ENCODE measurements at places on chromosomes 13 and 19. TPM values are rescaled to one million over a fixed set of nuclear protein-coding genes. Genes with fewer than 3 reads are reported as not detected.
A peak's percentile ranks its signal among the peaks of the same experiment; 100 is the strongest.

DNA sequence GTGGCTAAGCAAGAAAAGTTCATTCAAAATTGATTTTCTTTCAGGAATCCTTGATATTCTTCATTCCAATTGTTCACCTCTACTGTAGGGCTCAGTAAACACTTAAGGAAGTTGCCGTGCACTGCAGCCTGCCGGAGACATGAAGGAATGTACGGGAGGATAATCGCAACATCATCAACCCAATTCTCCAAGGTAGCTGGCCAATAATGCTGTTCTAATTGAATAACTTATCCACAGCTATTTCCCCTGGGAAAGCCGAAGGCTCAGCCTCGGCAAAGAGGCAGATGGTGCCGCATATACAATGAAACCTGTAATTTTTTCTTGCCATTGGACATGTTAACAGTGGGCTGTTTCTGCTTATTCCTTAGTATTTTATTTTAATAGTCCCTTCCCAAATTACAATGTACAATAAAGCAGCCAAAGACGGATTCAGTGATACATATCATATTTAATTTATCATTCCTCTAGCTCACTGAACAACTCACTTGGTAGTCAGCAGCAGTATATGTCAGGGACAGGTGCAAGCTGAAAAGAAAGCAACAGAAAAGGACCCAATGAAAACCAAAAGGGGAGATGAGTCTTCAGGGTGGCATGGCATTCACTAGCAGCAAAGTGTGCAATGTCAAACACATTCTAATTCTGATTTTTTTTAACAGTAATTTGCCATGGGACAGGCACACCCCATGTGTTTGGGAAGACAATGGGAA lies 420.5 kb upstream of the KLF12 start:
- no peaks in the 10 kb centered on the region for H3K4me1 ChIP-seq
- H3K27me3 ChIP-seq, result no peaks in the 10 kb centered on the region
- no peak overlapping the region for H3K4me3 ChIP-seq
- no peak for DNase-seq
- no peak overlapping the region for H3K27ac ChIP-seq

DNA sequence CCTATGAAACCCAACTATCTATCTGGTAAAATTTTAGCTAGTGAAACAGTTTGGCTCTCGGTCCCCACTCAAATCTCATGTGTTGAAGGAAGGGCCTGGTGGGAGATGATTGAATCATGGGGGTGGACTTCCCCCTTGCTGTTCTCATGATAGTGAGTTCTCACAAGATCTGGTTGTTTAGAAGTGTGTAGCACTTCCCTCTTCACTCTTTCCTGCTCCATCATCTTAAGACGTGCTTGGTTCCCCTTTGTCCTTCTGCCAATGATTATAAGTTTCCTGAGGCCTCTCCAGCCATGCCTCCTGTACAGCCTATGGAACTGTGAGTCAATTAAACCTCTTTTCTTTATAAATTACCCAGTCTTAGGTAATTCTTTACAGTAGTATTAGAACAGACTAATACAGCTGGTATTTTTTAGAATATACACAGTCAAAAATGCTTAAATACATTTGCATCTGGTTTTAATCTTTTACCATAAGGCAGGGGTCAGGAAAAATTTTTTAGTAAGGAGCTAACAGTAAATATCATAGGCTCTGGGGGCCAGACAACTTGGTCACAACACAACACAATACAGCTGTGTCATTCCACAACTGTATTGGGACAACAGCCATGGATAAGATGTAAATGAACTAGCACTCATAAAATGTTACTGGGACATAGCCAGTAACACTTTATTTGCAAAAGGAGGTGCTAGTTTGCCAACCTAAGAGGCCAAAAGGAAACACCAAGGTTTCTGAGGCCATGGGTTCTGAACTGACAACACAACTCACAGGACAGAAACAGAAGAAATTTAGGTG lies 24.3 kb downstream of the DZIP1 start:
- no peak overlapping the region for H3K27ac ChIP-seq
- no peaks in the 10 kb centered on the region for H3K4me1 ChIP-seq
- no peak for DNase-seq

- no peaks in the 10 kb centered on the region for H3K4me1 ChIP-seq
- H3K27me3 ChIP-seq, result no peaks in the 10 kb centered on the region
- no peak overlapping the region for H3K4me3 ChIP-seq
- H3K27ac ChIP-seq, result no peak overlapping the region
Measured at GRCh38 chr19:11821474-11822109, 7.5 kb downstream of the ZNF440 start.

- no peaks in the 10 kb centered on the region for H3K36me3 ChIP-seq
- H3K27ac ChIP-seq, result no peak overlapping the region
- DNase-seq, result no peak
- H3K27me3 ChIP-seq, result no peaks in the 10 kb centered on the region
- no peaks in the 10 kb centered on the region for H3K4me1 ChIP-seq
Measured at GRCh38 chr13:95212983-95213850, 88.0 kb downstream of the ABCC4 start.

DNA sequence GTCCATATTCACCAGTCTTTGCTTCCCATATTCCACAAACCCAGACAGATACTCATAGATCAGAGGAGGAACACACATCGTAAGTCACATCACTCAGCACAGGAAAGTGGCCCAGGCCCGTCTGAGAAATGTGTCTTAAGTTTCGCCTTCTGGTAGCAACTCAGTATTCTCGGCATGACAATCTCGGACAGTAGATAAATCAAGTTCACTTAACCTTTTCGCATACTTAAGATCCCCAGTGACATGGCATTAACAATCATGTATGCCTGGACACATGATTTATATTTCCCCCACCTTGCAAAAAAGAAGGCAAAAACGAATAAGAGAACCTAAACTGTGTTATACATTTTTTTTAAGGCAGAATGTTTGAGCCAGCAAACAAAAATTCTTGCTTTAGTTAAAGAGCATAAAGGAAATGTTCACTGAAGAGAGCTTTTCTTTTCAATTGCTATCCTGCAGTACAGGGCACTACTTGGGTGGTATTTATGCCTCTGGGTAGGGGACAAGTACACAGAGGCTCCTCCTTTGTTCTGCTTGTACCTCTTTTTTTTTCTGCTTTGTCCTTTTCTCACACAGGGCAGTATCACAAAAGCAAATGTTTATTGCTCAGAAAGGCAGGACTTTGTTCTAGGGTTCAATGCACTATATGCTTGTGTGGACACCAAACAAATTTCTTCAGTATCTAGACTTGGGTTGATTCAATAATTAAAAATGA lies 360.6 kb downstream of the TDRD3 start:
- no peaks in the 10 kb centered on the region for H3K36me3 ChIP-seq
- no peak overlapping the region for H3K4me3 ChIP-seq
- H3K27ac ChIP-seq, result no peak overlapping the region
- no peaks in the 10 kb centered on the region for H3K4me1 ChIP-seq
- no peak for DNase-seq
- H3K27me3 ChIP-seq, result no peaks in the 10 kb centered on the region

GRCh38 chr19:32222556-32222955 lies 122.9 kb upstream of the ZNF507 start:
- H3K27ac ChIP-seq, result no peak overlapping the region
- DNase-seq, result no peak
- peaks cover 5% of the 10 kb centered on the region for H3K4me1 ChIP-seq
- H3K4me3 ChIP-seq, result no peak overlapping the region
- no peaks in the 10 kb centered on the region for H3K36me3 ChIP-seq
- H3K27me3 ChIP-seq, result peaks cover 31% of the 10 kb centered on the region

GRCh38 chr13:38399535-38399934 lies 49.9 kb downstream of the UFM1 start:
- no peak overlapping the region for H3K4me3 ChIP-seq
- no peaks in the 10 kb centered on the region for H3K27me3 ChIP-seq
- H3K36me3 ChIP-seq, result no peaks in the 10 kb centered on the region
- no peaks in the 10 kb centered on the region for H3K4me1 ChIP-seq
- DNase-seq, result no peak
- H3K27ac ChIP-seq, result no peak overlapping the region

- no peaks in the 10 kb centered on the region for H3K27me3 ChIP-seq
- peak; percentile 69 for DNase-seq
- peaks cover 9% of the 10 kb centered on the region for H3K4me1 ChIP-seq
Measured at GRCh38 chr19:35266520-35267352, 2.0 kb upstream of the USF2 start.

DNA sequence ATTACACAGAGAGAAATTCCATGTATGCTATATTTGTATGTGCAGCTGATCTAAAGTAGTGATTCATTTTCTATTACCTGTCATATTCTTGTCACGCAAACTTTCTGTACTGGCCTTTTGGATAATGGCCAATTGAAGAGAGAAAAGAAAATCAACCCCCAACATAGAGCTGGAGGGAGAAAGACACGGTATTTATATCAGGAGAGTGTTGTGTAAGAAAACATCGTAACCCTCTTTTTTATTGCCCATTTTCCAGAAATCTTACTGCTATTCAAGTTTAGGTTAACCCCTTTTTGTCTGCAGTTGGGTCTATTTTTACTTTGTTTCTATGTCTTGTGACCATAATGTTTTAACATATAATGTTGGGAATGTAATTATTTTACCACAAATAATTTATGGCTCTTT lies 27.9 kb downstream of the DGKH start:
- no peaks in the 10 kb centered on the region for H3K27me3 ChIP-seq
- no peak overlapping the region for H3K4me3 ChIP-seq
- no peak for DNase-seq
- no peaks in the 10 kb centered on the region for H3K36me3 ChIP-seq
- no peak overlapping the region for H3K27ac ChIP-seq

DNA sequence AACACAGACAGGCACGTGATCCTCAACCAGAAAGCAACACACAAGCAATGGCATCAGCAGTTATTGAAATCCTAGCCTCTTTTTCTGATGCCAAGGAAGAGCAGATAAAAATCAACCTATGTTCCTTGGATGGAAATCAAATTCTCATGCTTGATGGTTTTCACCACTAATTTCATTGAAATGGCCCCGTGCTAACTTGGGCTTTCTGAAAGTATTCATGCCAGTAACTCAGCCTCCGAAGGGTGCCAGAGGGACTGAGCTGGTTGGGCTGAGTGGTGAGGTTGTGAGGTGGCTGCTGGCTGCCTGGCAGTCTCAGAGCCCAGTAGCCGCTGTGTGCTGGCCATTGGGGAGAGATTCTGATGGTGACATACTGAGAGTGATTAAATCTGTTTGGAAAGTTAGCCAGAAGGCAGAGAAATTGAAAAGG lies 309.3 kb downstream of the DCT start:
- H3K4me3 ChIP-seq, result no peak overlapping the region
- DNase-seq, result no peak
- no peaks in the 10 kb centered on the region for H3K36me3 ChIP-seq
- no peaks in the 10 kb centered on the region for H3K27me3 ChIP-seq
- no peak overlapping the region for H3K27ac ChIP-seq

DNA sequence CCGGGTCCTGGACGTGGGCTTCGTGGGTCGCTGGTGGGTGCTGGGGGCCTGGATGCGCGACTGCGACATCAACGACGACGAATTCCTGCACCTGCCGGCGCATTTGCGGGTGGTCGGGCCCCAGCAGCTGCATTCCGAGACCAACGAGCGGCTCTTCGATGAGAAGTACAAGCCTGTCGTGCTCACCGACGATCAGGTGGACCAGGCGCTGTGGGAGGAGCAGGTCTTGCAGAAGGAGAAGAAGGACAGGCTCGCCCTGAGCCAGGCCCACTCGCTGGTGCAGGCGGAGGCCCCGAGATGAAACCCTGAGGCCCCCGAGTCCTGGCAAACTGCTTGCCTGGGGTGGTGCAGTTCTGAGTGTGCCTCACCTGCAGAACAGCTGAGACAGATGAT lies 787 bp downstream of the TIMM29 start:
- peaks cover 18% of the 10 kb centered on the region for H3K4me1 ChIP-seq
- H3K27me3 ChIP-seq, result no peaks in the 10 kb centered on the region
- DNase-seq, result no peak
- H3K4me3 ChIP-seq, result peak overlapping the region; percentile 98
- peaks cover 41% of the 10 kb centered on the region for H3K36me3 ChIP-seq
- H3K27ac ChIP-seq, result peak overlapping the region; percentile 91

- H3K27ac ChIP-seq, result peak overlapping the region; percentile 86
- peak overlapping the region; percentile 45 for H3K4me3 ChIP-seq
- no peak for DNase-seq
Measured at GRCh38 chr19:13003081-13003480, 7.8 kb downstream of the NFIX start.

IL4I1 gene
- total RNA-seq, result not detected

DEDD2 gene
- total RNA-seq, result 24.1 TPM

ZNF154 gene
- 4.0 TPM for total RNA-seq

OLFM2 gene
- total RNA-seq, result 4.6 TPM

TMEM38A gene
- 37.3 TPM for total RNA-seq

ARGLU1 gene
- total RNA-seq, result 34.5 TPM

PSG3 gene
- not detected for total RNA-seq

TNNI3 gene
- total RNA-seq, result 7,152 TPM

FCAR gene
- total RNA-seq, result 0.37 TPM

GJA3 gene
- 16.5 TPM for total RNA-seq

APBA3 gene
- 13.8 TPM for total RNA-seq

SH3GL1 gene
- 16.1 TPM for total RNA-seq

LAIR1 gene
- 4.1 TPM for total RNA-seq

CCDC61 gene
- 12.4 TPM for total RNA-seq

CAPN12 gene
- total RNA-seq, result 0.94 TPM

All from heart left ventricle (tissue), 16 donors.